ENCODE measurements at places on chromosomes 5 and 9.

GRCh38 chr9:72154468-72155285 lies 5.4 kb downstream of the GDA start:
- peak; percentile 44 for DNase-seq

- peak; percentile 66 for DNase-seq
Observed at GRCh38 chr5:134451936-134452505, 40.3 kb upstream of the CDKN2AIPNL start.

DNA sequence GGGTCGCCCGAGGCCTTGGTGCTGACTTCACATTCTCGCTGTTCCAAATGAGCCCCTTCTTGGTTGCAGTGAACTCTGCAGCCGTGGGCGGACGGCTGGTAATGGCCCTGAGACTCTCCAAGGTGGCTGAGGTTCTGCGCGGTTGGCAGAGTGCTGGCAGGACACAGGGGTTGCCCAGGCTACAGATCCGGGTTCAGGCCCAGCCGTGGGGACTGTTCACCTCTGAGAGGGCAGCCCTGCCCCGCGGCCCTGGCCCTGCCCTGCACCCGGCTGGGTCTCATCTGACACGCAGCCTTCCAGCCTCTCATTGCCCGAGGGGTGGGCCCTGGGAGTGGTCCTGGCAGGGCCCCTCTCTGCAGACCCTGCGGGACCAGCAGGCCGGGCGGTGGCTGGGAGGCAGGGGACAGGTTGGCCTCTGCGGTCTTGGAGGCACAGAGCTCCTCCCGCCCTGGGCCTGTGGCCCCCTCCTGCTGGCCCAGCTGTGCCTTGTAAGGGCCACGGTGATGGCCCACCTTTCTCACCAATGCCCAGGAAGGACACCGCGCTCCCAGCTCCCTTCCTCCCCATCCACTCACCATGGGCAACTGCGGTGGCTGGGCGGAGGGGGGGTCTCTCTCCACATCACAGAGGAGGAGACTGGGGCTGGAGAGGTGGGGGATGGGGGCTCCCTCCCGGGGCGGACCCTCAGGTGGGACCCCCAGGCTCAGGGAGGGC lies 51.6 kb downstream of the AHRR start:
- DNase-seq, result no peak

DNA sequence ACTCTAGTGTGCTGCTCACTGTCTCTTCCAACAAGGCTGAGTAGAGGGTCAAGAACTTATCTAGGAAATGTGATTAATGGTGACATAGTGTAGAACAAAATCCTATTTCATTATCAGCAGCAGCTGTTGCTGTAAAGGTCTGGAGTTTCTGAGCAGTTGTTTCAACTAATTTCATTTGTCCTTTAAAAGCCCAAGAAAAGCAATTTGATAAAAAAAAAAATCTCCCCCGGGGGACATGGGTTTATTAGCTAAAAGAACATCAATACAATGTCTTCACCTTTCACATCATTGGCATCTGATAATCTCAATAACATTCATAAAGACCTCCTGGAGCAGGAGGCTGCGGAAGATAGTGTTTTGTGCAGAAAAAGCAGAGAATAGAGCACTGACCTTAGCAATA lies 468.1 kb downstream of the KCTD16 start:
- DNase-seq, result no peak

GRCh38 chr9:34072868-34073590 lies 24.3 kb upstream of the UBAP2 start:
- DNase-seq, result peak; percentile 51

DNA sequence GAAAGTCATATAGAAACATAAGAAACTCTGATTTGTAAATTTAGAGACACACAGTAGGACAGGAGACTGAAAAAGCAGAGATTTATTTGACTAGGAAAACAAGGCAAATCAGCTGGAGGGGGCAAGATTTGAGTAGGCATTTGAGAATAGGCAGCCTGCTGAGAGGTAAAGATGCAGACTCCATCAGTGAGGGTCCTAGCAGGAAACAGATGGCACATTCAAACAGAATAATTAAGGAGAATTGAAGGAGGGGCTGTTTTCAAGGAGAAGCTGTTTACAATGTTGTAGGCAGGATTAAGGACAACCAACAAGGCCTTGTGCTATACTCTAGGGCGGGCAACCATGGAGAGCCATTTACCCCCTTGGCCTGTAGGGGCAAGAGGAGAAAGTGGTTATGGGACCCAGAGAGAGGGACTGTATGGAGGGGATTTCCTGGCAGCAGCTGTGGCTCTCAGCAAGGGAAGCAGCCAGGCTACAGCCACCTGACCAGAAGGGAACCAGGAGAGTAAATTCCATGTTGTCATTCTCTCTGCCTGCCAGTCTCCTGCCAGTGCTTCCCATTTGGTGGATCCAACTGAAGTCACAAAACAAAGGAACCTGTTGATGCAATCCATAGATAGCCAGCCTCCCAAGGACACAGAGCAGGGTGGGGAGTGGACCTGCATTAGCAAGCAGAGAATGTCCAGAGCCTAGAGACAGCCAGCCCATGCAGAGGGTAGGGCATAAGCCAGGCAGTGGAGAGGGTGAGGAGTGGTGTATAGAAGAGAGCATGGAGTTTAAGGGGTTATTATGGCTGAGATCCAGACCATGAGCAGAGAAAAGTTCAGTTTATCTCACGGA lies 38.2 kb downstream of the PAPPA start:
- DNase-seq, result no peak

GRCh38 chr9:113341712-113342410 lies 1.8 kb upstream of the WDR31 start:
- peak; percentile 69 for DNase-seq

- DNase-seq, result no peak
Observed at GRCh38 chr5:132136906-132137305, 63.3 kb downstream of the CSF2 start.

GRCh38 chr5:153659039-153659736 lies 168.7 kb downstream of the GRIA1 start:
- DNase-seq, result no peak

DNA sequence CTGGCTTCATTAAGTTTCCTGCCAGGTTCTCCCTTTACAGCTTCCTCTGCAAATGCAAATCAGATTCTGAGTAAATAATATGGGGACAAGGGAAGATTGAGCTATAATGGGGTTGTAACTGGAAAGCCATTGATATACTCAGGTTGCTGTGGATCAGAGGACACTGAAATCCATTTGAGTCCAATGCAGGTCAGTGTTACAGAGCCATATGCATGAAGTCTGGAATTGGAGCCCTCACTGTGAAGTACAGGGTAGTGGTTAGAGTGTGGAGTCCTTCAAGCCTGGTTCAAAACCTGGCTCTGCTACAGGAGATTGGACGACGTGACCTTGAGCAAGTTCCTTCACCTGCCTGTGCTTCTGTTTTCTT lies 48.7 kb downstream of the TIMD4 start:
- no peak for DNase-seq

DNA sequence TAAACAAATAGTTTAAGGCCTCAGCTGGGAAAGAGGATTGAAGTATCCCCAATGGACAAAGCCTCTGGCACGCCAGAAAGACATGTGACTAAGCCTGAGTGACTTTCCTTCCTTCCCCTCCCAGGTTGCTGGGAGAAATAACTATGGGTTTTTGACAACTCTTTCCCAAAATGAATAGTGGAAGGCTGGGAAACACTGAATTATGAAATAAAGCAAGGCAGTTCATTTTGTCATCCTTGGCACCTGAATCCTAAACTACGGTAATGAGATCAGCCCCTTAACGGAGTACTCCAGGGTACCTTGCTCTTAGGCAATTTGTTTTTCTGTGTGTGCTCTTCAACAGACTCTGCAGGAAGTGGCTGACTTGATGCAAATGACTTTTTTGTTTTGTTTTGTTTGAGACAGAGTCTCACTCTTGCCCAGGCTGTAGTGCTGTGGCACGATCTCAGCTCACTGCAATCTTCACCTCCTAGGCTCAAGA lies 75.2 kb downstream of the LMNB1 start:
- DNase-seq, result no peak

GRCh38 chr9:108748776-108749175 lies 107.0 kb downstream of the ACTL7B start:
- no peak for DNase-seq

Data from Calu3 (cell line).